ENCODE measurements at places on chromosomes 5 and 9.

DNA sequence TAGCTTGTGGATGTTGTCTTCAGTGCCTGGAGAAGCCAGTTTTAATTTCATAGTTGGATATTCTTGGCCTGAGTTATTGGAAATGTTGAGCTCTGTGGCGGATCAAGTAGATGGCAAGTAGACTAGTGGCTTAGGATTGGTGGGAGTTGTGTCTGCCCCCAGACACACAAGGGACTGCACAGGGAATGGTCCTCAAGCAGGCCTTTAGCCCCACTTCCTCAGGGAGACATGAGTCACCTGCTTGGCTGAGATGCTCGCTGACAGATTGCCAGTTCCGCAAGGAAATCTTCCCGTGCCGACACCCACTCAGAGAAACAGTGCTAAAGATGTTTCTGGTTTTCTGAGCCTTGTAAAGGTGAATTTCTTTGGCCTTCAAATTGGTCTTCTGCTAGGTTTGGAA lies 18.8 kb upstream of the CATSPER3 start:
- no peak for DNase-seq

- no peak for DNase-seq
Measured at GRCh38 chr5:176890455-176891330, 8.5 kb downstream of the HK3 start.

- DNase-seq, result peak; percentile 65
Measured at GRCh38 chr9:3865141-3865772, 339.5 kb upstream of the RFX3 start.

GRCh38 chr5:138720840-138721239 lies 32.4 kb upstream of the CTNNA1 start:
- no peak for DNase-seq

DNA sequence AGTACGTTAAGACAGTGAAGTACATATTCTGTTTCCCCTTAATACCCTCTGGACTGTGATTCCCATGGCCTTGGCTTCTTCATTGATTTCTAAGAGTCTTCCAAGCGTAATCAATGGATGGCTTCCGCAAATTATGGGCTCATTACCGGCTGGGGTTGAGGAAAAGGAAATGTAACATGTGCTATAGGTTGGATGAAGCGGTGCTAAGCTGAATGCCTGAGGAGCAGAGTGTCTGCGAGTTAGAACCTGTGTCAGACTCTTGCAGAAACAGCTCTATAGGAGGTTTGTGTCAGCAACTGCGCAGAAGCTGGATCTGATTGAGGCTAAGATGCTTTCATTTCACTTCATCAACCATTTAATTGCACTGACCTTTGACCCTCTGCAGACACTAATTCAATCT lies 114.3 kb upstream of the CDH18 start:
- no peak for DNase-seq

GRCh38 chr5:82534986-82535385 lies 256.8 kb upstream of the RPS23 start:
- no peak for DNase-seq

GRCh38 chr9:129109952-129110739 lies 447 bp downstream of the CRAT start:
- no peak for DNase-seq

- peak; percentile 88 for DNase-seq
Measured at GRCh38 chr9:136051837-136052471, 43.1 kb downstream of the NACC2 start.

DNA sequence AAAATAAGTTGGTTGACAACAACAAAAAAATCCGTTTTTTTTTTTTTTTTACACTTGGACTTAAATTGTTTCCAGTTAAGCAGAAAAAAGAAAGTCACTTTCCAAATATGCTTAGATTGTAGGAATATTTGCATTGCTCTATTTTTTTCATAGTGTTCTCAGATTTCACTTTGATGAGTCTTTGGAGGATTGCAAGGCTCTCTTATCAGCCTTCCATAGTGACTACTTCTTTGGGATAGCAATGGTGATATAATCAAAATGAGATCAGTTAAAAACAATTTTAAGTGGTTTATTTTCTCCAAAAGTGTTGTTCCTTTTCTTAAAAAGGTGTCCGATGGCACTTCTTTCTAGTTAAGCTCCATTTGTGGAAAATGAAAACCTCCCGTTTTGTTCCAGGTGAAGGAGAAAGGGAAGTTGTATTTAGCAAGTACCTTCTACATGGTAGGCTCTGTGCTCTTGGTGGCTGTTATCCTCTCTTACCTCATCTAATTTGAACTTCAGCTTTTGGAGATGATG lies 3.9 kb downstream of the RASGRF2 start:
- no peak for DNase-seq

- DNase-seq, result no peak
Measured at GRCh38 chr9:97299809-97300414, 7.5 kb upstream of the CCDC180 start.

- DNase-seq, result peak; percentile 56
Measured at GRCh38 chr5:6829150-6829784, 116.0 kb downstream of the TENT4A start.

DNA sequence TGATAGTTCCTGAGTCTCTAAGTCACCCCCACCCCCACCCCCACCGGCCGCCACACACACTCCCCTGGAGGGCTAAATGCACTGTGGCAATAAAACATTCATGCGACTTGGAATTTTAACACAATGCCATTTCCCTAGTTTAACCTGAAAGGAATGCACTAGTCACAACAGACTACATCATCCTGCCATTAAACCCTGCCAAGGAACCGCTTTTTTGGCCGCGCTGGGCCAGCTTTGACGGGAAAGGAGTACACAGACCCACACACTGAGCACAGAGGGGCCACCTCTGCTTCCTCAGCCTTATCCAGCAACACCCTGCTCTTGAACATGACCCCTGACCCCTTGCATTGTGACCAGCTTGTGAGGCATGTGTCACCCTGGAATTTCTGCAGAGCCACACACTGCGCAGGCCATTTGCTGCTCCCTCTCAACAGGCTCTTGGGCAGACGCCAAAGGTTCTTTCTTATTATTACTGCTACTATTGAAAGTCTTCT lies 165.3 kb downstream of the BNC2 start:
- no peak for DNase-seq

GRCh38 chr9:133803028-133803585 lies 65.0 kb upstream of the SARDH start:
- no peak for DNase-seq

- DNase-seq, result no peak
Measured at GRCh38 chr5:178675922-178676321, 49.1 kb upstream of the CLK4 start.

- no peak for DNase-seq
Measured at GRCh38 chr5:58317009-58317408, 142.9 kb downstream of the PLK2 start.

- no peak for DNase-seq
Measured at GRCh38 chr5:83151821-83152220, 74.5 kb downstream of the XRCC4 start.

- DNase-seq, result no peak
Measured at GRCh38 chr9:70789086-70789485, 332.3 kb downstream of the TRPM3 start.

DNA sequence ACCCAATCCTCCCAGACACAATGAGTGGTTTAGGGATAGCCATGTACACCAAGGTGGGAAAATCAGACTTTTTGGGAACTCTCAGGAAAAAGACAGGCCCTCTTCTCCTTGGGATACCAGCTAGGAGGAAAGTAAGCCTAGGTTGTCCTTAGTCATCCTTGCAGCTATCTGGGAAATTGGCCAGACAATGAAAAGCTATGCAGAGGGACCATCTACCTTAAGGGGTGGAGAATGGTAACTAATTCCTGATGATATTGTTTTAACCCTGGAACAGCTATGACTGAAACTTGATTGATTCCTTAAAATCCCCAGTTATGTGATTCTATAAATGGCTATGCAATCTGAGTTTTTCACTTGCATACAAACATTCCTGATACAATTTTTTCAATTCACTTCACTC lies 88.9 kb upstream of the BNC2 start:
- DNase-seq, result no peak

- no peak for DNase-seq
Measured at GRCh38 chr9:79127661-79128060, 444.1 kb upstream of the TLE4 start.

All from suppressor macrophage treated with lipopolysaccharide for 1 hour (primary cell).